ENCODE measurements at places on chromosomes 7 and 10. TPM values are rescaled to one million over a fixed set of nuclear protein-coding genes. Genes with fewer than 3 reads are reported as not detected.

- DNase-seq = no peak
- H3K4me1 ChIP-seq = peaks cover 10% of the 10 kb centered on the region
- peak overlapping the region; percentile 20 for H3K27ac ChIP-seq
- H3K27me3 ChIP-seq = no peaks in the 10 kb centered on the region
- H3K36me3 ChIP-seq = peaks cover under 1% of the 10 kb centered on the region
These were observed 18.6 kb downstream of the NUDCD3 start for GRCh38 chr7:44471850-44472249.

GRCh38 chr10:64690194-64690593 lies 1169.0 kb downstream of the REEP3 start:
- no peaks in the 10 kb centered on the region for H3K4me1 ChIP-seq
- H3K27ac ChIP-seq = no peak overlapping the region
- no peak overlapping the region for H3K4me3 ChIP-seq
- no peaks in the 10 kb centered on the region for H3K36me3 ChIP-seq
- DNase-seq = no peak

DNA sequence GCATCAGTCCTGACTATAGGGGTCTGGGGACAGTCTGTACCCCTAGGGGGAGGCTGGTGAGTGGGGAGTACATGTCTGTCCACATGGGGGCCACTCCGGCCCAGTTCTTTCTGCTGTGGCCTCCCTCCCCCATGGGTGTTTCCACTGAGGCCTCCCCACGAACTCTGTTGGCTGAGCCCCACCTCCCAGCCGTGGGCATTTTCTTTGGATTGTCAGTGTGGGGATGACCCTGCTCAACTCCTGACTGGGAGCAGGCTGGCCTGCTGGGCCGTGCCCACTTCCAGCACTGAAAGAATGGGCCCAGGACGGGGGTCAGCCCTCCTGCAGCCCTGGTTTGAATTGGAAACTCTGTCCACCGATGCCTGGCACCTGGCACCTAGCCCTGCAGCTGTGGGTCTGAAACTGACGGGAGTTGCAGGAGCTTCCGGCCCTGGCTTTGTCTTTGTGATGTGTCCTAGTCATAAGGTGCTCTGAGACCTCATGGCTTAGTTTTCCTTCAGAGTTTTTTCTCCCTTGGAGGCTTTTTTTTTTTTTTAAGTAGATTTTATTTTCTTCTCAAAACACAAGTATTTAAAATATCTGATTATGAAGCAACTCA lies 46.5 kb downstream of the LHPP start:
- no peak overlapping the region for H3K27ac ChIP-seq
- no peak for DNase-seq
- H3K4me3 ChIP-seq = no peak overlapping the region
- H3K27me3 ChIP-seq = no peaks in the 10 kb centered on the region
- no peaks in the 10 kb centered on the region for H3K36me3 ChIP-seq
- H3K4me1 ChIP-seq = no peaks in the 10 kb centered on the region

PIP gene
- 0.47 TPM for total RNA-seq

ADAM12 gene
- total RNA-seq = 3.3 TPM

DNA sequence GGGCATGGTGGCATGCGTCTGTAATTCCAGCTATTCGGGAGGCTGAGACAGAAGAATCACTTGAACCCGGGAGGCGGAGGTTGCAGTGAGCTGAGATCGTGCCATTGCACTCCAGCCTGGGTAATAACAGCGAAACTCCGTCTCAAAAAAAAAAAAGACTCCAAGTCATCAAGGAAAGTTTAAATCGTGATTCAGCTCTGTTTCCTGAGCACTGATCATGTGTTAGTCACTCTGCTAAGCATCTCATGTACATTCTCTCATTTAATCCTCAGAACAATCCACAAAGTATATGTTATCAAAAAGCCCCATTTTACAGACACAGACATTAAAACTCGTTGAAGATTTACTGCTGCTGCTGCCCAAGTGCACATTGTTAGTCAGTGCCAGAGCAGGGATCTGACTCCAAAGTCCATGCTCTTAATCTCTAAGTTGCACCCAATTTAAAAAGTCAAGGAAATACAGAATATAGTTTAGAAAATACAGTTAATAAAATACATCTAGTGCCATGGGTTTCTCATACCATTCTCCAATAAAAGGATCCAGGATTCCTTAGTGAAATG lies 6.2 kb downstream of the PIK3AP1 start:
- H3K4me1 ChIP-seq = no peaks in the 10 kb centered on the region
- H3K4me3 ChIP-seq = no peak overlapping the region
- no peaks in the 10 kb centered on the region for H3K36me3 ChIP-seq
- H3K27ac ChIP-seq = no peak overlapping the region

GRCh38 chr10:112605063-112605462 lies 158.0 kb downstream of the VTI1A start:
- no peak overlapping the region for H3K4me3 ChIP-seq
- H3K27me3 ChIP-seq = no peaks in the 10 kb centered on the region
- no peaks in the 10 kb centered on the region for H3K4me1 ChIP-seq
- no peak overlapping the region for H3K27ac ChIP-seq
- DNase-seq = no peak
- no peaks in the 10 kb centered on the region for H3K36me3 ChIP-seq

MAT1A gene
- total RNA-seq = 1.1 TPM

DNA sequence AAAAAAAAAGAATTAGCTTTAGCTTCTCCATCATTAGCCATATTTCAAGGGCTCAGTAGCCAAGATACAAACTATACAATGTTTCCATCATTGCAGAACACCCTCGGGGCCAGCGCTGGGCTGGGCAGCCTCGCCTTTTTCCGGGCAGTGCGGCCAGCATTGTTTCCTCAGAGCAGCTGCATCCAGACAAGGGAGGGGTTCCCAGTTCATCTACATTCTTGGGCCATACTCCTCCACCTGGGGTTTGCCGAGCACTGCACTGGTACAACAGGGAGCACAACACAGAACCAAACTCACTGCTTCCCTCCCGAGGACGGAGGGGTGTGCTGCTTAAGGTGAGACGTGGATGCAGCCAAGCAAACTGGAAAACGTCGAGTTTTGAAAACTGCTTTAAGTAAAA lies 2.4 kb upstream of the PKD1L1 start:
- no peak overlapping the region for H3K4me3 ChIP-seq
- H3K27ac ChIP-seq = no peak overlapping the region
- no peaks in the 10 kb centered on the region for H3K4me1 ChIP-seq
- DNase-seq = no peak

- no peak for DNase-seq
- no peaks in the 10 kb centered on the region for H3K27me3 ChIP-seq
- H3K36me3 ChIP-seq = peaks cover 7% of the 10 kb centered on the region
- H3K27ac ChIP-seq = no peak overlapping the region
- H3K4me1 ChIP-seq = peaks cover 10% of the 10 kb centered on the region
These were observed 219.8 kb upstream of the FRMD4A start for GRCh38 chr10:14550471-14550981.

- peak overlapping the region; percentile 33 for H3K4me3 ChIP-seq
- H3K27ac ChIP-seq = no peak overlapping the region
- no peak for DNase-seq
- no peaks in the 10 kb centered on the region for H3K4me1 ChIP-seq
These were observed 86.8 kb downstream of the COBL start for GRCh38 chr7:51229620-51230323.

DNA sequence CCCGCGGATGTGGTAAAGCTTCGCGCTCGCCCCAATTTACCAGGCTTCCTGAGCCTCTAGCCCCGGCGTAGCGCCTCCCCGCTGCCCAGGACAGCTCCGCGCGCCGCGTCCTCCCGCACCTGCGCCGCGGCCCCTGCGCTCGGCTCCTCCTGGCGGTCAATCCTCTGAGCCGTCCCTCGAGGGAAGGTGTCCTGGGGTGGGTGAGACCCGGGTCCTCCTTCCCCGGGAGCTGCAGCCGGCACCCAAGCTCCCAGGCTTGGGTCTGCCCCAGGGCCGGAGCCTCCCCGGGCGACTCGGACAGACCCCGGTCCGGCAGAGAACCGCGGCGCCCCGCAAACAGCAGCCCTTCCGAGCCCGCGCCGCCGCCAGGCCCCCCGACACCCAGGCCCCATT lies 512 bp downstream of the OSBPL3 start:
- H3K4me3 ChIP-seq = peak overlapping the region; percentile 87
- peaks cover 11% of the 10 kb centered on the region for H3K27me3 ChIP-seq
- no peaks in the 10 kb centered on the region for H3K36me3 ChIP-seq

DNA sequence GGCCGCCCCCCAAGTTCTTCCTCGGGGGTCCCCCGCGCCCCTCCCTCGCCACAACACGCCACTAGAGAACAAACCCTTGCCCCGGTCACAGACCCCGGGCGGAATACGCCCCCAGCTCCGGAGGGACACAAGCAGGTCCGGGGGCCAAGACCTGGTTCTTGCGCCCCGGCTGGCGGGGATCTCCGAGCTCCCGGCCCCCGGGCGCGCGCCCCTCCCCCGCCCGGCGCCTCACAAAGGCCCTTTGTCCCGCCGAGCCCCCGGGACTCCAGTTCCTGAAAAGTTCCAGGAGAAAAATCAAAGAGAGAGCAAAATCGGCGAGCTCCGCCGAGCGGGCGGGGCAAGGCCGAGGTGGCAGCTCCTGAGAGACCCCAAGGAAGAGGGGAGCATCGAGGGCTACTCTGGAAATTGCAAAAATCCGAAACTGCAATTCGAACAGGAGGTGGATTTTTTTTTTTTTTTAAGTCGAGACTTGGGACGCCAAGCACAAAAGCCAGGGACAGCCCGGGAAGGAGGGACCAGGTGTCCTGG lies 4.0 kb downstream of the TNRC18 start:
- peak overlapping the region; percentile 61 for H3K4me3 ChIP-seq
- H3K27me3 ChIP-seq = no peaks in the 10 kb centered on the region
- no peaks in the 10 kb centered on the region for H3K36me3 ChIP-seq
- peaks cover 17% of the 10 kb centered on the region for H3K4me1 ChIP-seq

ELOVL3 gene
- total RNA-seq = 0.35 TPM

GRCh38 chr10:68303849-68304412 lies 27.9 kb upstream of the HNRNPH3 start:
- H3K27me3 ChIP-seq = no peaks in the 10 kb centered on the region
- DNase-seq = no peak
- H3K36me3 ChIP-seq = no peaks in the 10 kb centered on the region
- peak overlapping the region; percentile 13 for H3K27ac ChIP-seq
- H3K4me1 ChIP-seq = peaks cover 5% of the 10 kb centered on the region
- no peak overlapping the region for H3K4me3 ChIP-seq

- H3K4me1 ChIP-seq = no peaks in the 10 kb centered on the region
- no peak overlapping the region for H3K4me3 ChIP-seq
- DNase-seq = no peak
- no peak overlapping the region for H3K27ac ChIP-seq
These were observed 14.3 kb upstream of the ARHGAP12 start for GRCh38 chr10:31942892-31943291.

MMRN2 gene
- 65.9 TPM for total RNA-seq

CALCR gene
- total RNA-seq = 5.3 TPM

GRCh38 chr7:120996333-120996987 lies 7.9 kb downstream of the CPED1 start:
- peak; percentile 69 for DNase-seq
- no peaks in the 10 kb centered on the region for H3K27me3 ChIP-seq
- H3K27ac ChIP-seq = no peak overlapping the region
- H3K36me3 ChIP-seq = no peaks in the 10 kb centered on the region
- no peak overlapping the region for H3K4me3 ChIP-seq
- H3K4me1 ChIP-seq = no peaks in the 10 kb centered on the region

GRCh38 chr10:71343392-71343773 lies 24.3 kb downstream of the SLC29A3 start:
- H3K4me1 ChIP-seq = no peaks in the 10 kb centered on the region
- no peaks in the 10 kb centered on the region for H3K27me3 ChIP-seq
- no peak overlapping the region for H3K27ac ChIP-seq

DNA sequence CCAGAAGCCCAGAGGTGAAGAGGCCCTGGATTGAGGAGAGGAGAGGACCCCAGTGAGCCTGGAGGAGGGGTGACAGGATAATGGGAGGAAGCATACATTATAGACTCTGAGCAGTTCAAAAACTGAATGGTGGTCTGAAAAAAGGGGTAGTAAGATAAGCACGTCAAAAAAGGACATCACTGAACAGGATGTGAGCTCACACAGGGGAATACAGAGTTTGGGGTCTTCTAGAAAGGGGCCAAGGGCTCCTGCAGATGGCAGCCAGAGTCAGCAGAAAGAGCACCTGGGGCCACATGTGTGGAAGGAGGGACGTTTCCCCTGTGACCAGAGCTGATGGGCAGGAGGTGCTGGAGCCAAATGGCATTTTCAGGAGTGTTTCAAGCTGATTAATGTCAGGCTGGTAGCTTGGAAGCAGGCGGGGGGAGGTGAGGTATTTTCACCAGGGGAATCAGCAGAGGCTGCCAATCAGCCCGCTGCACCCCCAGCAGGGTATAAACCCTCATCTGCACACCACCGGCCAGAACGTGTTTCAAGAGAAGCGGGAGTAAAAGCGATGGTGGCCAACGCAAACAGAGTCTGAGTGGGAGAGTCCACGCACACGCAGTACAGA lies 85.8 kb downstream of the TNS3 start:
- no peaks in the 10 kb centered on the region for H3K27me3 ChIP-seq
- peaks cover 76% of the 10 kb centered on the region for H3K4me1 ChIP-seq
- H3K27ac ChIP-seq = peak overlapping the region; percentile 86
- DNase-seq = no peak
- no peaks in the 10 kb centered on the region for H3K36me3 ChIP-seq
- H3K4me3 ChIP-seq = no peak overlapping the region

DNA sequence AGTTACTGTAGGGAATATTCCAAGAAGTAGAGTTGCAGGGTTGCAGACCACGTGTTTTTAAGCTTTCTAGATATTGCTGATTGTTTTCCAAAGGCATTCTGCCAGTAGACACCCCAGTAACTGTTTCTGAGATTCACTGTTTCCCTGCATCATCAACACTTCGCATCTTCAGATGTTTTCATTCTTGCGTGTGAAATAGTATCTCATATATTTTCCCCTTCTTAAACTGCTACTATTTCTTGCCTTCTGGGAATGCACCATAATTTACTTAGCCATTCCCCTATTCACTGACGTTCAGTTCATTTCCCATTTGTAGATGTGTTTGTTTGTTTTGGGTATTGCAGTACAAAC lies 30.7 kb downstream of the ALOX5 start:
- H3K27me3 ChIP-seq = no peaks in the 10 kb centered on the region
- no peaks in the 10 kb centered on the region for H3K36me3 ChIP-seq
- H3K4me1 ChIP-seq = no peaks in the 10 kb centered on the region
- H3K27ac ChIP-seq = no peak overlapping the region
- no peak overlapping the region for H3K4me3 ChIP-seq

CNPY1 gene
- not detected for total RNA-seq

DNA sequence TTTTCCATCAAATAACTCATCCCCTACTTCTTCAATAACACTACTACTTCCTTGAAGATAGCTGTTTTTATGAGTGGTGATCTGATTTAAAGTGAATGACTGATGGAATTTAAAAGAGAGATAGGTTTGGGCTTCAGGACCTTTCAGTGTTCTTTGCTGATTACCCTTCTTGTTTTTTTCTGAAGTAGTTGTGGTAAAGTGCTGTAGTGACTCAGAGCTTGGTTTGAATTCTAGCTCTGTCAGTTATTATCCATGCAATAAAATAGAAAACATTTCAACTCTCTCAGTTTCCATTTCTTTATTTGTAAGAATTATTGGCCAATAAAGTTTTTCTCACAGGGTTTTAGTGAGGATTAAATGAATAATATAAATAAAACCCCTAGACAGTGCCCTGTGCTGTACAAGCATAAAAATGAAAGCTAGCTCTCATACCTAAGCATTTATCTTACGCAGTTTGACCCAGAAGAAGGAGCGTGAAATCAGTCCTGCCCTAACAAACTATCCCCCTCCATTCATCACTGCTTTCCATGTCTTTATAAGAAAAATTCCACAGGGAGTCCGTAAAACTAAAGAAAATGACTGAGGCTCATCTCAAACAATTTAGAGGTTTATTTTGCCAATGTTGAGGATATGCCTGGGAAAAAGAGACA lies 25.1 kb upstream of the AKAP9 start:
- H3K27ac ChIP-seq = no peak overlapping the region
- no peak for DNase-seq
- no peaks in the 10 kb centered on the region for H3K27me3 ChIP-seq
- no peak overlapping the region for H3K4me3 ChIP-seq

FEZF1 gene
- total RNA-seq = not detected

- H3K4me1 ChIP-seq = no peaks in the 10 kb centered on the region
- no peak overlapping the region for H3K27ac ChIP-seq
- no peaks in the 10 kb centered on the region for H3K36me3 ChIP-seq
These were observed 56.1 kb downstream of the FEZF1 start for GRCh38 chr7:122248472-122248871.
